ENCODE measurements at places on chromosomes 12 and 14.

- DNase-seq, result no peak
Observed at GRCh38 chr12:16555630-16556029, 50.3 kb downstream of the LMO3 start.

DNA sequence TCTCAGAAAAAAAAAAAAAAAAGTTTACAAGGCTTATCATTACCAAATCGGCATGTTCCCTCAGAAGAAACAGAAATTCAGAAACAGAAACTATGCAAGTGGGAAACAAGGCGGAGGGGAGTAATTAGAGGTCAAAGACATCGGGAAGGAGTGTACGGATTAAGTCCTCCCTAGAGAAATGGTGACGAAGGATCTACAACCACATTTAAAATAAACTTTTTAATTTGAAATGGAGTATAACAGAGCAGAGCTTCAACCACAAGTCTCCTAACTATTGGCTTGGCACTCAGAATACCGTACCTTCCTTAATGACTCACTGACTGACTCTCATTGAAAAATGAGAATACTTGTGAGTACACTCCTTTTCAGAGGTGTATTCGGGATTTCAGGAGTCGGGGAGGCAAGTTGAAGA lies 908 bp downstream of the ENTPD5 start:
- DNase-seq, result no peak

DNA sequence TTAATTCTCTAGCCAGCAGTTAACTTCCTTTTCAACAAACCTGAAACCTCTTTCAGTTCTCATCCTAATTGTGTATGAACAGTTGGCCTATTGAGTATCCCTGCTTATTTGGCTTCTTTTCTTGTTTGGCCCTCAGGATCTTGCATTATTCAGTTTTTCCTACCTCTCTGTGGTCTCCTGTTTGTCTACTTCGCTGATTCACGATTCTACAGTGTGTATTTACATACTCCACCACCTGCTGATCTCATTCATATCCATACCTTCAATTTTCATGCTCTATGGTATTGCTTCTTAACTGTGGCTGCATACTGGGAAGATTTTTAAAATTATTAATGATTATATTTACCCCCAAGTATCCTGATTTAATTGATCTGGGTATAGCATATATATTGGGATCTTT lies 56.4 kb downstream of the RASSF9 start:
- no peak for DNase-seq

DNA sequence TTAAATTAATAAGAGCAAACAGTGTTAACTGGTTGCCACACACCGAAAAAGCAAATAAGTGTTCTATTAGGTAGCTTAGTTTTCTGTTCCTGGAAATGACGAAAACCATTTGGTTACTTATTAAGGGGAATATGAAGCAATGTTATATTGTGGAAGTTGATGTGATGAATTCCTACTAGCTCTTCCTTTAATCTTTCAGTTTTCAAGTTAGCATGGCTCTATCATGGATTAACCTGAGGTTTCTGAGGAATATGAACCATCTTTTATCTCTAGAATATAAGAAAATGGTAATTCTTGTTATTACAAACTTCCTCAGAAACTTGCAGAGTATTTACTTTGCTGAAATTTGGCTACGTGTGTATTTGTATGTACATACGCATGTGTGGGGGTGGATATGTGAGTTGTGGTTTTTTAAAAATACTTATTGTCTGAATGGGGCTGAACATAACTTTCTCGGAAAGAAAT lies 245.7 kb downstream of the KCNC2 start:
- DNase-seq, result no peak

GRCh38 chr14:22178333-22178839 lies 410.6 kb downstream of the DAD1 start:
- no peak for DNase-seq

GRCh38 chr14:93010522-93011140 lies 87.7 kb downstream of the CHGA start:
- DNase-seq, result no peak

GRCh38 chr12:111261911-111262676 lies 106.8 kb downstream of the PHETA1 start:
- no peak for DNase-seq

GRCh38 chr12:54131641-54132280 lies 57.0 kb downstream of the SMUG1 start:
- no peak for DNase-seq

DNA sequence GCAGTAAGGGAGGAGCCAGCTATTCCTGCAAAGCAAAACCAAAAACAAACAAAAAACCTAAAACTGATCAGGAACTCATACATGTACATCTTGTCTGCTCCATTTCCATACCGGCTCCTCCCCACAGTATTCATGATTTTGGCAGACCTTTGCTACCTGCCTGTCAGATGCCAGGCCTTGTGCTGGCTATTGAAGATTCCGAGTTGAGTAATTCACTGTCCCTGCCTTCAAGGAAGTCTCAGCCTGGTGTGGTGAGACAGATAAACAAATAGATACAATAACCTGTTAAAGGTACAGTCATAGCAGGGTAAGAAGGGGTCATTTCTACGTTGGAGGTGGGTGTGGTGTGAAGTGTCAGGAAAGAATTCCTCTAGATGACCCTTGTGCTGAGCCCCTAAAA lies 42.7 kb downstream of the SUSD6 start:
- DNase-seq, result peak; percentile 60

GRCh38 chr14:21350539-21350938 lies 33.3 kb downstream of the SUPT16H start:
- DNase-seq, result no peak

DNA sequence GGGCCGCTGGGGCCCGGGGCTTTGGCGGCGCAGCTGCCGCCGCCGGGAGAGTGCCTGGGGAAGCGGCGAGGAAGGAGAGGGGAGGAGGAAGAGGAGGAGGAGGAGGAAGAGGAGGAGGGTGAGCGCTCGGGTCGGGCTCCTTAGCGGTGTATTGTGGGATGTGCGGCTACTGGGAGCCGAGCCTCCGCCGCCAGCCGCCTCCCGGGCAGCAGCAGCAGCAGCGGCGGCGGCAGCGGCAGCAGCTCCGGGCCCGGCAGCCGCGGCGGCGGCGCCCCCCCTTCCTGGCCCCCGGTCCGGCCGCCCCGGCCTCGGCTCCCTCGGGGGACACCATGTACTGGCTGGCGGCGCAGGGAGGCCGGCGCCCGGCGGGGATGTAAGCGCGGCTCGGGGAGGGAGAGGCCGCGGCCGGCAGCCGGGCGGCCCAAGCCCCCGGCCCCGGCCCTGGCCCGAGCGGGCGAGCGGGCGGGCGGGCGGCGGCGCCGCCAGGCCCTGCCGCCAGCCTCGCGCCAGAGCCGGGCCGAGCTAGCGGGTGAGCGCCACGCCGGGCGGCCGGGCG lies at the start of gene SETD1B:
TSS of gene SETD1B (plus strand) at position 149 of the 556 bp plus-strand sequence. CDS start 729 bp downstream, outside the sequence.
- peak; percentile 64 for DNase-seq

GRCh38 chr12:123271001-123271668 lies 521 bp downstream of the CDK2AP1 start:
- DNase-seq, result peak; percentile 73

- peak; percentile 46 for DNase-seq
Observed at GRCh38 chr12:104055686-104056388, 5.8 kb upstream of the GLT8D2 start.

DNA sequence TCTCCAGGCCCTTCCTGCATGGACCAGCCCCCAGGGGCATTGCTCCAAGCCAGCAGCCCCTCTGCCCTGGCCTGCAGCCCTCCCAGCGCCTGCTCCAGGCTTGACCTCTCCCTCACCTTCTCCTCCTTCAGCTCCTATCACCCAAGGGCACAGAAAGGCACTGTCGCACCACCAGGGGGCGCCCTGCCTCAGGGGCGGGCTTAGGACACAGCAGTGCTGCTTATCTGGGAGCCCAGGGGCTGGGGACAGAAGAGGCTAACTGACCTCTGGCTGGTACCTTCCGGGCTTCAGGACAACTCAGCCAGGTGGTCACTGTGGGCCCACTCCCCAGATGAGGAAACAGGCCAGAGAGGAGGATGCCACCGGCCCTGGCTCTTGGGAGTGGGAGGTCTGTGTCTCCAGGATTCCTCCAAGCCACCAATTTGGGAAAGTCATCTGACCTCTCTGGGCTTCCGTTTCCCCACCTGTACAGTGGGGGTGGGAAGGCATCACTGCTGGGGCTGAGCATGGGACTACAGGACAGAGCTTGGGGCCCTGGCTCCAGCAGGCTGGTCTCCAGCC lies 25.3 kb upstream of the GPR132 start:
- DNase-seq, result peak; percentile 93

DNA sequence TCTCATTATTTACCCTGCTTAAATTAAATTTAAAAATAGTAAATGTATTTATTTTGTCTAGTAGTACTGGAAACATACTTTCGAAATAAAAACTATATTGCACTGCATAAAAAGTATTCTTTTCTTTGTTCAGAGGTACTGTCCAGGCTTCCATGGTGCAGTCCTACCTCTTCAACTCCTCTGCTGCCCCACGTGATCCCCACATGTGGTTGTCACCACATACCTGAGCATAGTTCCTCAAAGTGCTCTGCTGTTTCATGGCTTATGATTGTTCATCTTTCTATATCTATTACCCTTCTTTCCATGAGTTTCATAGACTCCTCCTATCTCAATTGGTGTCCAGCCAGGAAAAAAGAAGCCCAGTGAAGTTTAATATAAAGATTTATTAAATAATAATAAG lies 317.5 kb upstream of the OR4E1 start:
- DNase-seq, result no peak

- no peak for DNase-seq
Observed at GRCh38 chr14:25003537-25003936, 46.4 kb downstream of the STXBP6 start.

- no peak for DNase-seq
Observed at GRCh38 chr12:111964935-111965334, 48.0 kb downstream of the TMEM116 start.

DNA sequence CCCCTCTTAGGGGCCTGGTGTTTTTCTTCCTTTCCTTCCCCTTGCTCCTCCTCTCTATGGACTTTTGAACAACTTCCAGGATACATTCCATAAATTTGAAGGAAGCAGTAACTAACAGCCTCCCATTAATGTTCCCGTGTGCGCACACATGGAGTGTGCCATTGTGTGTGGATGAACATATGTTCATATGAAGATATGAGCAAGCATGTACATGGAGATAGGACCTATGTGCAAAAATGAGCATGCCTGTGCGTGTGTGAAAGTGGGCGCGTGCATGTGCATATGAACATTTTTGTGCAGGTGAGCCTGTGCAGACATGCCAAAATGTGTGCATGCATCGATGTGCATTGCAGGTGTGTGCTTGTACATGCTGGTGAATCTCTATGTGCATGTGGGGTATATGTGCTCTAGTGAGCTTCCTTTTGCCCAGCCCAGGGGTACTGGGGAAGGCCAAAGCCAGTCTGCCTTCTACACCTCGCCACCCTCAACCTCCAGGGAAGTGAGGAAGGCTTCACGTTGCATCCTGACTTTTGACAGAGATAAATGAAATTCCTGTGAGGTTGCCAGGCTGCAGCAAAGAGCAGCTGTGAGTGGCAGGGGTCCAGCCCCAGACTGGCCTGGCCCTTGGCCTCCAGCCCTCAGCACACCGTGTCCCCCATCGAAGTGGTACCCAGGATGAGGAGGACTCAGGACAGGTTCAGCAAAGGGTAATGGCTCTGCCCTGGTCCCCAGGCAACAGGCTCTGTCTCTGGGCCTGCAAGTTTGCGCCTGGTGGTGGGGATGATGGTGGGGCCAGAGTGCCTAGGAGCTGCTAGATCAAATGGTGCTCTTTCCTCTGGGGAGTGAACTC lies 21.1 kb upstream of the PGF start:
- no peak for DNase-seq

- DNase-seq, result no peak
Observed at GRCh38 chr12:108446766-108447165, 68.3 kb upstream of the FICD start.

DNA sequence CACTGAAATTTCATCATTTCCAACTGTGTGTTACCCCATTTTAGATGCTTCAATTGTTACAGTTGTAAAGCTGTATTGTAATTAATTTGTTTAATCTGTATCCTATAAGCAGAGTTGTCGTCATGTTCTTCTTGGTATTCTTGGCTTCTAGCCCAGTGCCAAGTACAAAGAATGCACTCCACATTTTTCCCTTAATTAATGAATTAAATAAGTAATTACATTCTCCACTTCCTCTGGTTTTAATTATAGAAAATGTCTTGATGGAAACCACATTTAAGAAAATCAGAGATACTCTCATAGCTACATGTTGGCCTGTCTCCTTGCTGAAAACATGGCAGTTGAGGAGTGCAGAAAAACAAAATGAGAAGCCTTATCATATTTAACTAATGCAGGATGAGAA lies 746 bp downstream of the DNAI7 start:
- no peak for DNase-seq

GRCh38 chr14:65156568-65157366 lies 54.5 kb upstream of the MAX start:
- no peak for DNase-seq

GRCh38 chr14:61225344-61225743 lies 55.8 kb downstream of the TMEM30B start:
- DNase-seq, result no peak

GRCh38 chr12:105329926-105330282 lies 587 bp upstream of the C12orf75 start:
- no peak for DNase-seq

DNA sequence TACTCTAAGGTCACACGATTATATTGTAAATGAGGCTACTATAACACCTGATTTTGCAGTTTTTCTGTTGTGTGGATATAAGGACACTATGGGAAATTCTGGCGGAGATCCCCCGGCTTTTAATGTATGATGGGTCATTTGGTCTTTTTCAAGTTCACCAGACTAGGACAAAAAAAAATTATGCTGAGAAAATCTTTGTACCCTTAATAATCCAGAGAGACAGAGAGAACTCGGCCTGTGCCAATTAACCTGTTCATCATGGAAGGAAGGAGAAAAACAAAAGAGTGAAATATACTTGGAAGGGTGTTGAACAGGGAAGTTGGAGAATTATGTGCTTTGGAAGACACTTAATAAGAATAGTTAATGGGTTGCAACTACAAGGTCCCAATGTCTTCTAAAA lies 62.2 kb upstream of the KICS2 start:
- no peak for DNase-seq

DNA sequence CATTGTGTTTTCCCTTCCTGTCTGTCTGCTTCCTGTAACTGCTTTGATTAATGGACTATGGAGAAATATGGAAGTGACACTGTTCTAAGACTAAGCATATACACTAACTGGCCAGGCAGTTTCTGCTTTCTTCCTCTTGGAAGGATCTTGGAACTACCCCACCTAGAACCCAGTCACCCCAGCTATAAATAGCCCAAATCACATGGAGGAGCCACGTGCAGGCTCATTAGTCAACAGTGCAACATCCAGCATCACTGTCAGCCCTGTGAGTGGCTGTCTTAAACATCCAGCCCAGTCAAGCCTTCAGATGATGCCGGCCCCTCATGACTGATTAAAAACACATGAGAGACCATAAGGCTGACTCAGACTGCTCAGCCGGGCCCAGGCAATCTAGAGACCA lies 39.2 kb downstream of the BCAT1 start:
- peak; percentile 24 for DNase-seq

- no peak for DNase-seq
Observed at GRCh38 chr12:14373217-14373616, 7.7 kb downstream of the ATF7IP start.

DNA sequence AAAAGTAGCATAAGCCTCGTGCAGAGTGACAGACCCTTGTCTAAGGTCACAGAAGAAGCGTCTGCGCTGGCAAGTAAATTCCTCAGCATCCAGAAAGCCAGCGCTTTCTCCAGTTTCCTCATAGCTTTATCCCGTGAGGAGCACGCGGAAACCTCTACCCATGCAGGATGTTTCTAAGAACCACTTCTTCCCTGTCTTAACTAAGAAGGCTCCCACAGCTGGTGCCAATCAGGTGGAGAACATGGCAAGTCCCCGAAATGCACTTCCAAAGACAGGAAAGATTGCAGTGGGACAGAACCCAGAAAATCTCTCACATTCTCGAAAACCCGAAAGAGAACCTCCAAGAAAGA lies 968 bp upstream of the ARID4A start:
- no peak for DNase-seq

GRCh38 chr12:119544765-119545625 lies 48.6 kb upstream of the TMEM233 start:
- peak; percentile 57 for DNase-seq

All from colonic mucosa (tissue), 4 donors.